Stimulated activated CD8-positive, alpha-beta memory T cell treated with anti-CD3 and anti-CD28 coated beads, Interleukin-4, amount 100 ng/mL, for 1 hour (primary cell): ENCODE measurements at places on chromosomes 4 and X.

GRCh38 chr4:68167706-68168105 lies 38.0 kb upstream of the TMPRSS11F start:
- no peak for DNase-seq

- no peak for DNase-seq
Observed at GRCh38 chrX:18422325-18422724, 3.1 kb upstream of the CDKL5 start.

GRCh38 chrX:139751053-139751452 lies 43.1 kb upstream of the MCF2 start:
- no peak for DNase-seq

GRCh38 chr4:38531141-38531727 lies 132.8 kb upstream of the KLF3 start:
- no peak for DNase-seq

GRCh38 chr4:166737430-166737829 lies 496.9 kb downstream of the SPOCK3 start:
- no peak for DNase-seq

DNA sequence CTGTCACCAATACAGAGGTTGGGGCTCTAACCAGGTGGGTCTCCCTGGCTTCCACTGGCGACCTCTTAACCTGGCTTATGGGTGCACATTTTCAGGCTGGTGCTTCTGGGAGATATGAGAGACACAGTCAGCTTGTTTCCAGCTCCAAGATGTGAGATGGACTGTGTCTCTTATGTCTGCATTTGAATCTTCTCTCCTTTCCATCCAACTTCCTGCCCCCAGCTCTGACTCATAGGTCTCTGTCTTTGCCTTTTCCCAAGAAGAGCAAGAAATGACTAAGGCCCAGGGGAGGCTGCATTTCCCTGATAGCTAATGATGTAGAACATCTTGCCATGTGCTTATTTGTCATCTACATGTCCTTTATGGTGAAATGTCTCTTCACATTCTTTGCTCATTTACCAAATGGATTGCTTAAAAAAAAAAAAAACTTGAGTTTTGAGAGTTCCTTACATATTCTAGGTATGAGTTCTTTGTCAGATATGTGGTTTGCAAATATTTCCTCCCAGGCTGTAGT lies 3.2 kb upstream of the UXT start:
- no peak for DNase-seq

DNA sequence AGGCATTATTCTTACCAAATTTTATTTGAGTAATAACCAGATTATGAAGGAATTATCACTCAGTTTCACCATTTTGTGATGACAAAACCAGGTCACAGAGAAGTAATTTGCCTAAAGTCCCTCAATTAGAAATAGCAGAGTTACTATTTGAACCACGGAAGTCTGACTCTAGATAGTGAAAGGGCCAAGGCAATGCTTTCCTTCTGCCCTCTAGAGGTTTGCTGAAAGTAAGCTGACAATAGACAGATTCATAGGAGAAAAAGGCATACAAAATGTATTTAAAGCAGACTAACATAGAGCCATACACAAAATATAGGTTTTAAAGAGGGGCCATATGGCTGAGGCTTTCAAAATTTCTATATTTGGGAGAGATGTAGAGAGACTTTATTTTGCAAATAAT lies 43.1 kb downstream of the CXXC4 start:
- no peak for DNase-seq

DNA sequence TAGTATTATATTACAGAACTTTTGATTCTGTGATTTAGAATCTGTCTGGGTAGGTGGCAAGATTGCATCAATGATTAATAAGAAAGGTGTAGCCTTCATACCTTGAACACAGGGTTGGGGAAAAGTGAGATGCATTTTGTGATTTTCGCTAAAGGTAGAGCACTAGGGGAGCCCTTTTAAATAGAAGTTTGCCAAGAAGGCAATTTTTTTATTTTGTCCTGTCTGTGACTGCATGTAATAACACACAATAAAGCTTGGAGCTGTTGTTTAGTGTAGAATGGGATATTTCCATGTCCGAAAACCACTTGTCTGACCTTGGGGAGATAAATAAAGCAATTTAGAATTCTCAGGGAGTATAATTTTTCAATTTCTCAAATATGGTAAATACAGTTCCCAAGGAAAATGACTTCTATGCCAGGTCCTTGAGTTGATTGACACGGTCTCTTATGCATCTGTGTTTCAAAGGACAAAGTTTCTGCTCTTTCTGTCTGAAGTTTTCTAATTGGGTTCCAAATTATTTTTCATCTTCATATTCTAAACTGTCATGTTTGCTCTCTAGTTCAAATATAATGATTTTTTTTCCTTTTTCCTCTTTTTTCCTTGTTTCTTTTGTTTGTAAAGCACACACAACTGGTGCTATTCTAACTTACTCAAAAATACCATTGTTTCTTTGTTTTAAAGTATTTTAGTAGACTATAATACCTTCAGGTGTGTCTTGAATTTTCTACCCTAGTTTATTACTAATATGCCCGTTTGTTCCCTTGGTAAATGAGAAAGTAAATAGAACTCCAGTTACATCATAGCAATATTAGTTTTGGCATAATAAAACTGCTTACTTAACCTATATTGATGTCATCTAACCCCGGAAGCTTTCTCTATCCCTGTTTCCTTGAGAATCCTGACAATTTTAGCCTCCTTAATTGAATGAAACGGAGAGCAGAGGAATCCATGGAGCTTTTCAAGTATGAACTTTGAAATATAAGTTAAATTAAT lies 87.8 kb upstream of the BMPR1B start:
- DNase-seq = no peak

DNA sequence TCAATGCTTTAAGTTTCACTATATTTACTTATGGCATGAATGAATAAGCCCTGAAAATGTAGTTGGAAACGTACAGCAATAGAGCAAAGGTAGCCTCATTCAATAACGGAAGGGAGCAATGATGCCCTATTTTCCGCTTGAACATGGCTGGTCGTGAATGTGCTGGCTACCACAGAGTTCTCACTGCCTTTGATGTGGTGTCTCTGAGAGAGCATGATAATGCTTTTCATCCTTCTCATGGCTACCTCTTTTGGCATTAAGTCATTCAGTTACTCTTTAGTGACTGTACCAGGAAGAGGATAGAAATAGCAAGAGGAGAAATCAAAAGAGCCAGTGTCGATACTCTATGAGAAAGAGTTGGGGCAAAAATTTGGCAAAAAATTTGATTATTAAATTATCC lies 308.0 kb downstream of the PPP3CA start:
- DNase-seq = no peak

- DNase-seq = no peak
Observed at GRCh38 chr4:76203541-76203940, 10.1 kb downstream of the SCARB2 start.

GRCh38 chr4:135573251-135573650 lies 1371.7 kb upstream of the PABPC4L start:
- DNase-seq = no peak
